ENCODE measurements at places on chromosomes 2 and 18.
A peak's percentile ranks its signal among the peaks of the same experiment; 100 is the strongest.

DNA sequence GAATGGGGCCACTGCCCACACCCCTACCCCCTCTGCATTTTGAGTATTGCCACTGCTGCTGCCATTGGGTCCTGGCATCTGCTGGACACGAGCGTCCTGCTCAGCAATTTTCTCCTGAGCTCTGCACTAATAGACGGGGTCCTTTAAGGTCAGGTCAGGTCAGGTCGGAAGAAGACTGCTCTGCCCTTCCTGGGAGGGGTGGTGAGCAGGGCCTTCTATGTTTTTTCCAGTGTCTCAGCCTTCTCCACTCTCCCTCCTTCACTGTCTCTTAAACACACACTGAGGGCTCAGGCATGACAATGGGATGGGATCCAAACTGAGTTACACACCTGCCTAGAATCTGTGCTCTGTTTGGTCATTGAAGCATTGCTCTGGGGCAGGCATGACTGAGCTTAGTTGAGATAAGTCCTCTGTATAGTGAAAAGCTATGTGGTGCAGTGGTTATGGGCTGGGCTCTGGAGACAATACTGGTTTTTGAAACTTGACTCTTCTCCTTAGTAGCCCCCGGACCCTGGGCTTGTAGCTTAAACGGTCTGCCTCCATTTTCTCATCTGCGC, 10.6 kb downstream of the MYO1B start:
- no peak overlapping the region for H3K27ac ChIP-seq
- peaks cover 20% of the 10 kb centered on the region for H3K4me1 ChIP-seq
- no peak for DNase-seq
- H3K27me3 ChIP-seq = no peaks in the 10 kb centered on the region

GRCh38 chr2:74205596-74205995, 7.2 kb downstream of the MTHFD2 start:
- peaks cover 23% of the 10 kb centered on the region for H3K4me1 ChIP-seq
- no peak overlapping the region for H3K27ac ChIP-seq
- DNase-seq = no peak
- H3K4me3 ChIP-seq = no peak overlapping the region

DNA sequence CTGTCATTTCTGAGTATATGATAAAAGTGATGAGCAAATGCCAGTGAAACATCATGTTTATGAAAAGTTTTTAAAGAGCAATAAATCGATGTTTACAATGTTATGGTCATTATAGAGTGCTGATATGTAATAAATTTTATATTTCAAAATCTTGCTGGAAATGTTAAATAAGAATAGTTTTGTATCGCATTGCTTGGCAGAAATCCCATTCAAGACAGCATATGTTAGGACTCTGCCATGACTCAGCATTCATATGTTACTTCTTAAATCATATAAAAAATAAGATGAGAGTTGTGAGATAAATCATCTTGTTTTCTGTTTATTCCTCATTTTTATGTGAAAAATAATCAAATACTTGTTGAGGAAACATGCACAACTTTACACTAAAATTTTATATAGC, 949.9 kb upstream of the NRXN1 start:
- no peak overlapping the region for H3K4me3 ChIP-seq
- DNase-seq = no peak
- H3K4me1 ChIP-seq = no peaks in the 10 kb centered on the region
- H3K27ac ChIP-seq = no peak overlapping the region

- no peaks in the 10 kb centered on the region for H3K27me3 ChIP-seq
- peak overlapping the region; percentile 88 for H3K27ac ChIP-seq
- DNase-seq = peak; percentile 80
- H3K36me3 ChIP-seq = no peaks in the 10 kb centered on the region
- peak overlapping the region; percentile 42 for H3K4me3 ChIP-seq
- peaks cover 53% of the 10 kb centered on the region for H3K4me1 ChIP-seq
These were observed 177.3 kb downstream of the HDAC4 start for GRCh38 chr2:239223310-239224198.

GRCh38 chr2:27860111-27860510, 30.1 kb downstream of the RBKS start:
- no peak overlapping the region for H3K27ac ChIP-seq
- H3K4me3 ChIP-seq = no peak overlapping the region
- no peaks in the 10 kb centered on the region for H3K4me1 ChIP-seq
- H3K27me3 ChIP-seq = no peaks in the 10 kb centered on the region
- H3K36me3 ChIP-seq = no peaks in the 10 kb centered on the region
- DNase-seq = no peak

GRCh38 chr2:230975927-230976326, 20.0 kb upstream of the SPATA3 start:
- no peaks in the 10 kb centered on the region for H3K4me1 ChIP-seq
- H3K27me3 ChIP-seq = peaks cover 10% of the 10 kb centered on the region
- DNase-seq = no peak
- no peak overlapping the region for H3K4me3 ChIP-seq

GRCh38 chr2:119264781-119265692, 41.4 kb downstream of the STEAP3 start:
- H3K4me1 ChIP-seq = peaks cover 10% of the 10 kb centered on the region
- DNase-seq = peak; percentile 44
- no peaks in the 10 kb centered on the region for H3K36me3 ChIP-seq
- H3K4me3 ChIP-seq = no peak overlapping the region
- H3K27me3 ChIP-seq = no peaks in the 10 kb centered on the region

DNA sequence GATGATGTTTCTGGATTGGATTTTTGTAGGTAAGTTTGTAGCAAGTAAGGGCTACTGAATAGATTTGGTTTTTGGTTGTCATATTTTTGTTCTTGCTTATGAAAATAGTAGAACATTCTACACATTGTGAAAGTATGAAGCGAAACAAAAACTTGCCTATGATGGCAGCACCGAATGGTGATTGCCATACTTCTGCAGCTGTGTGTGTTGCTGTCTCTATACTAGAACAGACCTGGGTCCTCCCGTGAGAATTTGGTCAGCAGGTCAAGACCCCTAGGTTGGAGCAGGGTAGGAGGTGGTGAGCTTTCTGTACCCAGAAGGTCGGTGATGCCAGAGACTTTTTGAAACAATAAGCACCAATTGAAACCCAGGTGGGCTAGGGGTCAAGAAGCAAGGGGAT, 322.6 kb downstream of the PRKCE start:
- no peaks in the 10 kb centered on the region for H3K36me3 ChIP-seq
- no peaks in the 10 kb centered on the region for H3K4me1 ChIP-seq
- DNase-seq = no peak

- peaks cover 21% of the 10 kb centered on the region for H3K4me1 ChIP-seq
- peak overlapping the region; percentile 21 for H3K4me3 ChIP-seq
- no peaks in the 10 kb centered on the region for H3K36me3 ChIP-seq
- peak; percentile 27 for DNase-seq
- H3K27me3 ChIP-seq = no peaks in the 10 kb centered on the region
- H3K27ac ChIP-seq = peak overlapping the region; percentile 44
These were observed 5.3 kb downstream of the COL3A1 start for GRCh38 chr2:188979187-188980114.

GRCh38 chr2:200523158-200523557, 2.8 kb upstream of the SGO2 start:
- H3K27ac ChIP-seq = no peak overlapping the region
- H3K36me3 ChIP-seq = no peaks in the 10 kb centered on the region
- no peaks in the 10 kb centered on the region for H3K27me3 ChIP-seq

- no peak for DNase-seq
- no peaks in the 10 kb centered on the region for H3K27me3 ChIP-seq
- H3K4me1 ChIP-seq = 0 out of 2 replicates have a peak, but pooled peaks cover 3% of the 10 kb centered on the region
- no peak overlapping the region for H3K27ac ChIP-seq
- H3K36me3 ChIP-seq = no peaks in the 10 kb centered on the region
- no peak overlapping the region for H3K4me3 ChIP-seq
These were observed 444.8 kb downstream of the RND3 start for GRCh38 chr2:150042500-150043171.

DNA sequence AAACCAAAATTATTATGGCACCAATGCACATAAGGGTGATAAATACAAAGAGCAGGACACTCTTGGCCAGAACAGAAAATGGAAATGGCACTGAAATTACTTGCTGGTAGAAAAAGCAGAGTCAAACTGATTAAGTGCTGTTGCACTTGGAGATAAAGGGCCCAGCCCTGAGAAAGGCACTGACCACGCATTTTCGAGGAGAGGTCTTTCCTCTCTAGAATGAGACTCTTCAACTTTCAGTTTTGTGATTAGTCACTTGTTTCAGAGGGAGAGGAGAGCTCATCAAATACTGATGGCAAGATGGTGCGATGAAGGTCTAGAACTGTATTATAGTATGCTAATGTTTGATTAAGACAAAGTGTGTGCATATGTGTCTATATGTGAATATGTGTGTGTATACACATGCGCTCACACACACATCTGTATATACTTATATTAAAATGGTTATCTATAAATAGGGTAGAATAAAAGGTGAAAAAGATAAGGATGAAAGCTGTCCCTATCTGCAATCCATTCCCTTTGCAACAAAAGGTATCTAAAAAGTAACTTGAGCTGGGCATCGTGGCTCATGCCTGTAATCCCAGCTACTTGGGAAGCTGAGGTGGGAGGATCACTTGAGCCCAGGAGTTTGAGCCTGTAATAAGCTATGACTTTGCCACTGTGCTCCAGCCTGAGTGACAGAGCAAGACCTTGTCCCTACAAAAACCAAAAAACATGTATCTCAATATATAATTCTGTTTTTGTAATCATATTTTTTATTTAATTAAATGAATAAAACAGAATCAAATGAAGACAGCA, 48.8 kb upstream of the ZDBF2 start:
- H3K27ac ChIP-seq = no peak overlapping the region
- H3K4me3 ChIP-seq = no peak overlapping the region
- peaks cover 6% of the 10 kb centered on the region for H3K4me1 ChIP-seq
- no peaks in the 10 kb centered on the region for H3K27me3 ChIP-seq

DNA sequence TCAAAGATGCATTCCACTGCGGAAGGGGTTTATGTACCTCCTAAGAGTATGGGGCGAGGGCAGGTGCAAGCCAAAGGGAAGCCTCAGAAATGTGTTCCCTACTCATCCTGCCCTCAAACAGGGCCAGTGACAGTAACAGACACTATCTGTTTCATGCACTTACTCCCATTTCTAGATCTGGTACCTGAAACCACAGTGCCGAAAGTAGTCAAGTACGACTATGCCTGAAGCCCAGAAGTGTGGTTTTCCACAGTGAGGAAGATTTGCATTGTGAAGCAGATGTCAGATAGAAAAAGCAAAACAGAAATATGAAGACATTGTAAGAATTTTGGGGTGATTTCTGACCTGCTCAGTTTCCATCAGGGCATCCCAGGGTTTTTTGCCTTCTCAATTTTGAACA, 748.7 kb downstream of the RNF144A start:
- H3K27me3 ChIP-seq = no peaks in the 10 kb centered on the region
- no peak for DNase-seq
- no peaks in the 10 kb centered on the region for H3K4me1 ChIP-seq
- no peak overlapping the region for H3K4me3 ChIP-seq
- no peak overlapping the region for H3K27ac ChIP-seq
- no peaks in the 10 kb centered on the region for H3K36me3 ChIP-seq

DNA sequence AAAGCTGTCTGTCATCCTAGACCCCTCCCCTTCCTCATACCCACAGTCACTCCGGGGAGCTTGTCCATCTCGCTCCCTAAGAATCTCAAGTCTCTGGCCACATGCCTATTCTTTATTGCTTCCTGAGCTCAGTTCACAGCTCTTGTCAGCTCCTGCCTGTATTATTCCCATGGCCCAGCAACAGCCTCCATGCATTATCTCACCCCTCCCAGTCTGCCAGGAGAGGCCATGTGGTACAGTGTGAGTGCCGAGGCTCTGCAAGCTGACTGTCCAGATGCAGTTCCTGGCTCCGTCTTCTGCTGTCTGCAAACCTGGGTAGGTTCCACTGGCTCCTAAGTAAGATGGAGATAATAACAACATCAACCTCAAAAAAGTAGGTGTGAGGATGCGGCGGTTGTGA, 79.7 kb downstream of the MRPS9 start:
- no peaks in the 10 kb centered on the region for H3K4me1 ChIP-seq
- no peak overlapping the region for H3K27ac ChIP-seq
- H3K27me3 ChIP-seq = no peaks in the 10 kb centered on the region
- no peak overlapping the region for H3K4me3 ChIP-seq
- DNase-seq = no peak

- H3K27me3 ChIP-seq = no peaks in the 10 kb centered on the region
- H3K4me1 ChIP-seq = no peaks in the 10 kb centered on the region
- H3K36me3 ChIP-seq = peaks cover 21% of the 10 kb centered on the region
- no peak overlapping the region for H3K27ac ChIP-seq
- DNase-seq = no peak
These were observed 24.9 kb downstream of the HADHB start for GRCh38 chr2:26269571-26270158.

GRCh38 chr2:75710220-75710576, 517 bp downstream of the GCFC2 start:
- H3K4me1 ChIP-seq = peaks cover 26% of the 10 kb centered on the region
- H3K36me3 ChIP-seq = 0 out of 2 replicates have a peak, but pooled peaks cover under 1% of the 10 kb centered on the region
- H3K27me3 ChIP-seq = no peaks in the 10 kb centered on the region
- no peak for DNase-seq

DNA sequence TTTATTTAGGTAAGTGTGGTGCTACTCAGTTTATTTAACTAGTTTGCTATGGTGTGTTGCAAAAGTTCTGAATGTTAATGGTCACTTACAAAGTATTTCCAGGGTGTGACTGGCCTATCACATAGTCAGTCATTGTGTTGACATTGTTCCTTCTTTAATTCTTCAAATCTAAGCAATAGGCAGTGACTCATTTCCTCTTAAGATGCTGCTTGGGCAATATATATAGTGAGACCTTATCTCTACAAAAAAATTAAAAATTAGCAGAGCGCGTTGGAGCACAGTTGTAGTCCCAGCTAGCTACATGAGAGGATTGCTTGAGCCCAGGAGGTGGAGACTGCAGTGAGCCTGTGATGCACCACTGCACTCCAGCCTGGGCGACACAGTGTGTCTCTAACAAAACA, 5.8 kb upstream of the CCDC88A start:
- peaks cover 17% of the 10 kb centered on the region for H3K4me1 ChIP-seq
- no peak overlapping the region for H3K27ac ChIP-seq
- no peaks in the 10 kb centered on the region for H3K27me3 ChIP-seq
- no peak overlapping the region for H3K4me3 ChIP-seq
- no peaks in the 10 kb centered on the region for H3K36me3 ChIP-seq
- no peak for DNase-seq

DNA sequence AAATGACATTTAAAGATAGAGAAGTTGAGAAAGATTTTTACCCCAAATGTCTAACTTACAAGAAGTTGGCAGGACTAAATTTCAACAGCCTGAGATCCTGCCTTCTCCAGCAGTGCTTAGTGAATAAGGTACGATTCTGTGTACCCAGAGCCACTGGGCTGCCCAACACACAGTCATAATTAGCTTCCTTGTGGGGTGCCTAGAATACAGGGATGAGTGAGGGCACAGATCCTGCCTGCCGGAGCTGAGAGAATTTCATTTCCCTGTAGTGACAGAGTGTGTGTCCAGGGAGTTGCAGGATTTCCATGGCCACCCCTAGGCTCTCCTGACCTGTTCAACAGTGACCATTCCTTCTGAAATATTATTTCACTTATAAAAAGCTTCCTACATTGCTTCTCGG, 27.0 kb downstream of the GREB1 start:
- no peaks in the 10 kb centered on the region for H3K36me3 ChIP-seq
- no peaks in the 10 kb centered on the region for H3K27me3 ChIP-seq
- H3K4me3 ChIP-seq = no peak overlapping the region
- no peak overlapping the region for H3K27ac ChIP-seq
- H3K4me1 ChIP-seq = peaks cover 11% of the 10 kb centered on the region
- DNase-seq = no peak

DNA sequence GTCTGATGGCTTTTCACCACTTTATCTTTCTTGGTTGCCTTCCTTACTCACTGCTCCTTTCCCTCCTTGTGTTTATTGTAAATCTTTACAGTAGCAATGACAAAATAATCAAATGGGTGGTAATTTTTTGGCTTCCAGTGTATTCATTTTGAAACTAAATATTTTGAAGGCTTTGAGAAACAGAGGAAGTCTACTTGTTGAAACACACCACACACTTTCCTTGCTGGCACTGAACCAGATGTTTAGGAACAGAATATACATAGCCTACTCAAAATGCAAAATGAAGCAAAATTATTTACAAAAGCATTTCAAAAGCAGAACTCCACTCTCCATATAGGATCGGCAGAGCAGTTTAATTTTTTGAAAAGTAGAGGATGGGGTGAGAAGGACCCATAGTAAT, 189.8 kb downstream of the LTBP1 start:
- no peaks in the 10 kb centered on the region for H3K27me3 ChIP-seq
- peak overlapping the region; percentile 88 for H3K27ac ChIP-seq
- H3K36me3 ChIP-seq = no peaks in the 10 kb centered on the region

Measured in SJCRH30 (cell line).